Immature natural killer cell (primary cell): ENCODE measurements at places on chromosomes 7 and 10. TPM values are rescaled to one million over a fixed set of nuclear protein-coding genes. Genes with fewer than 3 reads are reported as not detected.

DNA sequence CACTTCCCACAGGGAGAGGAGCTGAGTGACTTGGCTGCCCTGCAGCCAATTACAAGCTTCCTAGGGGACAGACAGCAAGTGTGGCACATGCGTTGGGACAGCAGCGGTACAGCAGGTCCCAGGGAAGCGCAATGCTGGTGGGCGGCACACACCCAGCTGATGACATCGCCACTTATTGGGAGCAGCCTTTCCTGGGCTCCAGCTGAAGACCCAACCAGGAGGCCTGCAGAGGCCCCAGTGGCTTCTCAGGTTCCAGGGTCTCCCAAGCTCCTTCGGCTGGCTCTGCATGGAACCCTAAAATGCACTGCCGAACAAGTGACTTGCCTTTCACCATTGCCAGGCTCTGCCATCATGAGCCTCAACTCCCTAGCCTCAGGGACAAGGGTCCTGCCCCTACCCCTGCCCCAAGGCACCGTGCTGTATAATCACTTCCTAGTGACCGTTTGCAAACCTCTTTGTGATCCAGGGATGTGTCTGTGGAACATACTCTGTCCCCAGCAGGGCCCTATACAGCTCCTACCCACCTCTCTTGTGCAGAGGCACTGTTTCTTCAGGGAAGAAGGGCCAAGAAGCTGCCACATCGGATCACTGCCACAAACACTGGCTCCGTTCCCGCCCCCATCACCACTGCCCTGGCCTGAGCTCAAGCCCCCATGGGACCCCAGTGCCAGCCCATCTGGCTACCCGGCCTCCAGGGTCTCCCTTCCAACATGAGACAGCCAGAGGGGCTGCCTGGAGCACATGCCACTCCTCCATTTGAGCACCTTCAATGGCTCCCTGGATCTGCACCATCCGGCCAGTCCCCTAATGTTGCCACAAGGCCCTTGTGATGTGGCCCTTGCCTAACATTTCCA is 19.3 kb upstream of the SLIT1 start:
- no peak for DNase-seq

GRCh38 chr10:75544386-75544785 is 113.0 kb downstream of the LRMDA start:
- no peak for DNase-seq

DNA sequence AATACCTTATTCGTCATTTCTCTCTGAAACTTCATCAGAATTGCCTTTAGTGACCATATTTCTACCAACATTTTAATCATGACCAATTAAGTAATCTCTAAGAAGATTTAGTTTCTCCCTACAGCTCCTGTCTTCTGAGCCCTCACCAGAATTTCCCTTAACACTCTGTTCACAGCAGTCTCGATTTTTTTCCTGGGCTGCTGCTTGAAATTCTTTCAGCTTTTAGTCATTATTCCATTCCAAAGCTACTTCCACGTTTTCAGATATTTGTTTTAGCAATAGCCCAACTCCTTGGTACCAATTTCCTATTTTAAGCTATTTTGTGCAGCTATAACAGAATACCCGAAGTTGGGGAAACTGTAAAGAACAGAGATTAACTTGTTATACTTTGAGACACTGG is 192.4 kb upstream of the DKK1 start:
- DNase-seq: no peak

GRCh38 chr10:28155726-28156125 is 147.1 kb downstream of the MPP7 start:
- no peak for DNase-seq

DNA sequence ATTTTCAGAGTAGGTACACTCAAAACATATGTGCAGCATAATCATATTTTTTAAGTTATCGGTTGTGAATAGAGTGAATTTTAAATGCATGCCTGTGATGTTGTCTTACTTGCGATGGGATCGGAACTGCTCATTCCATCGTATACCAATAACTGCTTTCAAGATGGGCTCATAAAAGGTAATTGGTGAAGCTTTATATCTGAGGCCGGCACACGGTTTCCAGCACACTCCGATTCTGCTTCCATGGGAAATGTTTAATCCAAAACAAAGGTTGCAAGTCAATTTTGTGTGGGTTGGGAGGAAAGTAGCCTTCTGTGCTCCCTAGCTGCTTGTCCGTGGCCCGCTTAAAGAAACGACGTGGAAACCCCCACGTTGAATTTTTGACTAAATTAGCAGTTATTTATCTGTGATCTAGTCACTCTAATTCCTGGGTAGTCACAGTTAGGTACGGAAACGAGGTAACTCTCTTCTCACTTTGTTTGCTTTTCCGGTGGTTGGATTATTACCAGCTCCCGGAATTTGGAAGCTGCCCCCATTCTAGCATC is 10.1 kb upstream of the CELF2 start:
- no peak for DNase-seq

- no peak for DNase-seq
These were observed 7.0 kb downstream of the HHEX start for GRCh38 chr10:92696606-92697383.

- DNase-seq: no peak
These were observed 37.5 kb downstream of the MEST start for GRCh38 chr7:130529417-130529816.

- DNase-seq: no peak
These were observed 985.7 kb upstream of the LRRTM3 start for GRCh38 chr10:65940105-65940504.

GRCh38 chr7:95547361-95548348 is 48.7 kb downstream of the PDK4 start:
- no peak for DNase-seq

- no peak for DNase-seq
These were observed 758.1 kb downstream of the CNTNAP2 start for GRCh38 chr7:146874722-146875121.

DNA sequence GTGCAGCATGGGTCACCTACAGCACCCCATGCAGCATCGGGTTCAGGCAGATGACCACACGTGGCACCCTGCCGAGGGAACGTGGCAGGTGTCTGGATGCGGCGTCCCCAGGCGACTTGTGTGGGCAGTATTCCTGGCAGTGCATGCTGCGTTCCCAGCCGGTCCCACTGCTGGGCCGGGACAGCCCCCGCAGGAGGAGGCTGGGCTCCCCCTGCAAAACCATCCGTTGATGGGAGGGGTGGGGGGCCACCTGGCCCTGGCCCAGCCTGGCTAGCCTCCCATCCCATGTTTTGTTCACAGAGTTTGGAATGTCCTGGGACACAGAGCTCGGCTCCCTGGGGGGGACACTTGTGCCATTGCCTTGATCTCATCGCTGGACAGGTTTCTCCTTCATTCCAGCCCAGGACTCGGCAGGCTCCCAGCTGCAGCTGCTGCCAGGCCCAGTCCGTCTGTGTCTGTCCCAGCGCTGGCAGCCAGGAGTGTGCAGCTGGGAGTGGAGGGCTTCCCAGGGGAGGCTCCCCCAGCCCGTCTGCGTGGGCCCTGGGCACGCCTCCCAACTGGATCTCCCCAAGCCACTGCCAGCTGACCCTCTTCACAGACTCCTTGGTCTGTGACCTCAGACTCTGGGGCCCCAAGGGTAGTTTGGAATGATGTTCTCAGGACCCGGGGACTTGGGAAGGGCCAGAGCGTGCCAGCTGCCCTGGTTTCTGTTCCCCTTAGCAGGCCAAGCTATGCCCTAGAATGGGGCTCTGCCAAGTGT is 32.6 kb downstream of the TMEM270 start:
- no peak for DNase-seq

DNA sequence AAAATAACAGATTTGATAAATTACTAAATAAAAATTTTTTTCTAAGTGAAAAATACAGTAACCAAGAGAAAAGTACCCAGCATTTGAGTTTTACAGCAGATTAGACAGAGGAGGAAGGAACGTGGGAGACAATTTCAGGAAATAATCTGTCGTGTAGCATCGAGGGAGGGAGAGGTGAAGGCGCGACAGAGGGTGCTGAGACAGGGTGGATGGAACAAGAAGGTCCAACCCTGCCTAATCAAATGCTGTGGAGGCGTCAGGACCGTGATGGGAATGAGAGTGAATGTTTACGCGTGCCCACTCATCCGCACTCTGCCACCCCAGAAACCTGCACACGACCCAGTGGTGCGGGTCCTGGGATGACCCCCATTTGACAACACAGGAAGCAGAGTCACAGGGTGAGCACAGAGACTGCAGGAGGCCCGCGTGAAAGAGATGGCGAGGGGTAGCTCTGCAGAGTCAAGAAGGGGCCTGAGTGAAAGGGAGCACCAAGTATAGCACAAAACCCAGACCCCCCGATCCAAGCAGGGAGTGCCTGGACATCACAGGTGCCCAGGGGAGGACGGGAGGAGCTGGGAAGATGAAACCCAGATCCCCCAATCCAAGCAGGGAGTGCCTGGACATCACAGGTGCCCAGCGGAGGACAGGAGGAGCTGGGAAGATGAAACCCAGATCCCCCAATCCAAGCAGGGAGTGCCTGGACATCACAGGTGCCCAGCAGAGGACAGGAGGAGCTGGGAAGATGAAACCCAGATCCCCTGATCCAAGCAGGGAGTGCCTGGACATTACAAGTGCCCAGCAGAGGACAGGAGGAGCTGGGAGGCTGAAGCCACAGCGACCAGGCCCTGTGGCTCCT is 558.9 kb downstream of the DNAJB6 start:
- no peak for DNase-seq

DNA sequence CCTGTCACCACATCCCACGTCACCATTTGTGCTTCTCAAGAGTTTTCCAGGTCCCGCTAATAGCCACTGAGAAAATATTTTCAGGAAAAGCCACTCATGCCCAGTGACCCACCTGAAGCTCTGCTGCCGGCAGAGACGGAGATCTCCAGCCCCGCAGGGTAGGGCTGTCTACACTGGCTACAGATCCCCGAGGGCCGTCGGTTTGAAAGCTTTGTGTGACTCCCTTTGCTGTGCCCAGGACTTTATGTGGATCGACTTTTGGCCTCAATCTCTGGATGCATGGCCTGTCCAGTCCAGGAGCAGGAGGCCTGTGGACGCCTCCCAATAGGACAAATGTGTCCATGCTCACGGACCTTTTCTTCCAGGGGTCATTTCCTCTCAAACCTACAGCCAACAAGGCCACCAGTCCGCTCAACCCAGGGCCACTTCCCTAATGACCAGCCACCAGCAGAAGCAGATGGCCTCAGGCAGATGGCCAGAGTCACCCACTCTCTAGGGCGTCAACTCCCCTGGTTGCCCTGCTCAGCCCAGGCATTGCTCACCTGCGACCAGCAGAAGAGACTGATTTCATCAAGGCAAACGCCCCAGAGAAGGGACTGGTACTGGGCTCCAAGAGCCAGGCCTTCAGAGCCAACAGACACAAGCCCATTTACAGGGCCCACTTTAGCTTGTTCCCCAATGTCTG is 76.4 kb downstream of the OAT start:
- DNase-seq: no peak

CYTH3 gene
- 19.3 TPM for polyA plus RNA-seq

DNA sequence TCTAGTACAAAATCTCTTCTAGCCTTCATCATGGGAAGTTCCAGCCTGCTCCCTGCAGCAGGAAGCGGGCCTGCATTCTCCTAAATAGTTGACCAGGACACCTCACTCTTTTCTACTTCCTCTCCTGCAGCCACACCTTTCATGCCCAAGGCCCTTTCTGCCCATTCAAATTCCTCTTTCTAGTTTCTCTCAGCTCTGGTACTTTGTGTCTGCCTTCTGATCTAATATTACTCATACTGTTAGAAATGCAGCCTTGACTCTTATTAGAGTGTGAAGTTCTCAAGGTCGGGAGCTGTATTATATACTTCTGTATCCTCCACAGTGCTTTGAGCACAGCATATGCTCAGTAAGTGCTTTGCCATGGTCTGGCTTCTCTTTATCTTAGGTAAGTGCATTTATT is 103.1 kb downstream of the PRKCQ start:
- DNase-seq: no peak

DNA sequence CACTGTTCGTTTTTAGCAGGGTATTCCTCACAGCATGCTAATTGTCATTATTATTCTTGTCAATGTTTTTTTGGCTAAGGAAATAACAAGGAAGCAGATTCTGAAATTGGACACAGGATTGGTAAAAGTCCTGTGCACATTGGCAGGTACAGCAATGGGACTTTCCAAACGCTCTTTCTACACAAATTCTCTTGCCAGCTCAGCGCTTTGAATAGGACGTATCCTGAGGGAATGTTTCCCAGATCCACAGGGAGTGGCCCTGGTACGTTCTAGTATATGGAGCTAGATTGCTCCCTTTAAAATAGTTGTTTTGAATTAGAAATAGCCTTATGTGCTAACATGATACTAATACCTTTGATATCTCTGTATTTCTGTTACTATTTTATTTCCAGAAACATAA is 82.8 kb upstream of the GRB10 start:
- no peak for DNase-seq

CRHR2 gene
- not detected for polyA plus RNA-seq

GRCh38 chr7:121307021-121307574 is 21.7 kb upstream of the WNT16 start:
- no peak for DNase-seq

DNA sequence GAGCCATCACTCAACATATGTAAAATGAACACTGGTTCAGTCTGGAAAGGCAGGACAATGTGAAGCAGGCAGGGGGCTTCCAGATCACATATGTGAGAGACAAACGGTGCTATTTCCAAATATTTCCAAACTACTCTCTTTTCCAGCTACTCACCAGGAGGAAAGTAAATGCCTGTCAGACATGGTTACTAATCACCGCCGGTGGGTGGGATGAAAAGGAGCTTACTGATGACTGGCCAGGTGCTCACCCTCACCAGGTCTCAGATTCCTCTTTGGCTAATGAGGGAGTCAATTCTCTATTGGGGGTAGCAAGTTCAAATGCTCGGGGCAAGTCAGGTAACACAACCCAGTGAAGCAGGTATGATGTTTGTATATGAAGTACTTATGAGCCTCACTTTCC is 9.7 kb upstream of the MSMB start:
- no peak for DNase-seq

CLRN3 gene
- polyA plus RNA-seq: not detected

DNA sequence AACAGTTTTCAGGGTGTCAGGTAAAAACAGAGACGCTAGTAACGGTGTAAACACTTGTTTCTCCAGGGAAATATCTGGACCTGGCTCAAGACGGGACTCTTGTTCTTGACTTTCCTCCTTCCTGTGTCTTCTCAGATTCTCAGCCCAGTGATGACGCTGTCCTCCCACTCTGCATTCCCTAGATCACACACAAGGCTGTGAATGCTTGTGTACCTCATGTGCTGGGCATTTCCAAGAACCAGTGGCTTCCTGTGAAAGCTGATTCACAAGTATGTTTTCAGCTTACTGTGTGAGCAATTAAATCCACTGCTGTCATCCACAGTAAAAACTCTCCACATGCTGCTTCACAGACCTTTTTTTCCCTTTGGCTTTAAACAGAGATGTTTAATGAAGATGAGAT is 193.8 kb upstream of the DPP6 start:
- DNase-seq: no peak

GRCh38 chr7:11710377-11710776 is 121.6 kb downstream of the THSD7A start:
- no peak for DNase-seq

DNA sequence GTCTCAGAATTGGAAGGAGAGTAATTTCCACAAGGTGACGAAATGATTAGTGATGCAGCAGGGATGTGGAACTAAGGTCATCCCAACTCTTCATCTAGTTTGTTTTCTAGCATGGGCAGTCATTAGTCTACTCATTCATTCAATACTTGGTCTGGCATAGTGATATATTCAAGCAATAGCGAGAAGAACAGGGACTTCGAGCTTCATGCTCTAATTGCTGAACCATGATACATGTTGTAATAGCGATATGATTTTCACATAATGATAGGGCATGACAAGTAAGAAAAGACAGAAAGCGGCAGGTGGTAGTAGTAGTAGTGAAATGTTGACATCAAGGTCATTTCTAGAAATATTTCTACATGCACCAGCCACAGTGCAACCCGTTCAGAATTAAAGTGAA is 652.1 kb downstream of the PHTF2 start:
- no peak for DNase-seq

SPDYE2 gene
- polyA plus RNA-seq: 0.22 TPM

GRCh38 chr7:156778668-156779067 is 114.3 kb downstream of the LMBR1 start:
- no peak for DNase-seq

KCNH2 gene
- polyA plus RNA-seq: not detected
